ENCODE measurements at places on chromosomes 3 and 15.
A peak's percentile ranks its signal among the peaks of the same experiment; 100 is the strongest.

DNA sequence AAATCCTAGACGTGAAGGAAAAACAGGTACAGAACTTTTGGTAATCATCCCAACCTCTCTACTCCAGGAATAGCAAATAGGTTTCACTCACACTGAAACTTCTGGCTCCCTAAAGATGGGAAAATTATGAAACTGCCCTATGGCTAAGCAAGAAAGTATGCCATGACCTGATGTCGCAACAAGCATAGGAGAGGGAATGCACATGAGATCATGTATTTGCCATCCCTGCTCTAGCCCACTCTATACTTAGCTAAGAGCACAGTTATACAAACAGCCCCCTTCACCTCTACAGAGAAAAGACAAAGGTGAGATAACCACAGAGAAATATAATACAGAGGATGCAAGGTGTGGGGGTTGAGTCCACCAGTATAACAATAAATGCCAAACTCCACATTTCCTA lies 102.7 kb downstream of the TBC1D5 start:
- peak; percentile 36 for DNase-seq

GRCh38 chr3:61595826-61596225 lies 34.5 kb downstream of the PTPRG start:
- DNase-seq, result no peak

DNA sequence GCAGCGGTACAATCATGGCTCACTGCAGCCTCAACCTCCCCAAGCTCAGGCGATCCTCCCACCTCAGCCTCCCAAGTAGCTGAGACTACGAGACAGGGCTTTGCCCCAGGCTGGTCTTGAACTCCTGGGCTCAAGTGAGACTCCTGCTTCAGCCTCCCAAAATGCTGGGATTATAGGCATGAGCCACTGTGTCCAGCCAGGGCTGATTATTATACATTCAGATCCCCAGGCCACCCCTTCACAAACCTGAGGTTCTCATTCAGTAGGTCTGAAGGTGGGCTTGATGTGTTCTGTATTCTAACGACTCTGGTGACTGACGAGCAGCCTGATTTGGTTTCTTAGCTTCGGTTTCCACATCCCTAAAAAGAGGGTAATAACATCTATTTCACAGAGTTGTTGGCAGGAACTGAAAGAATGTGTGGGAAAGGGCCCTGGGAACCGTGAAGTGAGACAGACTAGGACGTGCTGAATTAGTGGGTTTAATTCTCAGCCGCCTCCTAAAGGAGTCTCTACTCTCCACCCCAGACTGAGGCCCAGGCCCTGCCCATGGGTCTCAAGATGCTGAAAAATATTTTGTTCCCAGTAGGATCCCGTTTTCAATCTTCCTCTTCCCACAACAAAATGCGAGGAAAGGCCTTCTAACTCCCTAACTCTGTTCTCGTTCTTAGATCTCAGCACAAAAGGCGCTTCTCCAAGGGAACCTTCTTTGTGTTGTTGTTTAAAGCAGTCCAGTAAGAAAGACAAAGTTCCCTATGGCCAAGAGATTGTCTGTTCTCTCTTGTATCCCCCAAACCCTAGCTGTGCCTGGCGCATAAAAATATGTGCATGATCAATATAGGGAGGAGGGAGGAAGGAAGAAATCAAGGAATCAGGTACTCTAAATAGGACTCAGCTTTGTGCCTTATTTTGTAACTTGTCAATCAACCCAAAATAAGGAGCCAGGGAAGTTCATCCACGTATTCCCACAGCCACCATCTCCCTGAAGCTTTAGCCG lies 210.0 kb upstream of the TOPAZ1 start:
- DNase-seq, result no peak

- no peak for DNase-seq
Observed at GRCh38 chr15:25697586-25697985, 165.5 kb downstream of the ATP10A start.

- DNase-seq, result no peak
Observed at GRCh38 chr15:72792431-72792830, 8.9 kb upstream of the ADPGK start.

GRCh38 chr3:98733053-98733811 lies 29.9 kb upstream of the ST3GAL6 start:
- peak; percentile 16 for DNase-seq

- peak; percentile 75 for DNase-seq
Observed at GRCh38 chr15:90001683-90002427, 731 bp downstream of the ZNF710 start.

GRCh38 chr3:150145659-150146058 lies 175.0 kb upstream of the PFN2 start:
- no peak for DNase-seq

DNA sequence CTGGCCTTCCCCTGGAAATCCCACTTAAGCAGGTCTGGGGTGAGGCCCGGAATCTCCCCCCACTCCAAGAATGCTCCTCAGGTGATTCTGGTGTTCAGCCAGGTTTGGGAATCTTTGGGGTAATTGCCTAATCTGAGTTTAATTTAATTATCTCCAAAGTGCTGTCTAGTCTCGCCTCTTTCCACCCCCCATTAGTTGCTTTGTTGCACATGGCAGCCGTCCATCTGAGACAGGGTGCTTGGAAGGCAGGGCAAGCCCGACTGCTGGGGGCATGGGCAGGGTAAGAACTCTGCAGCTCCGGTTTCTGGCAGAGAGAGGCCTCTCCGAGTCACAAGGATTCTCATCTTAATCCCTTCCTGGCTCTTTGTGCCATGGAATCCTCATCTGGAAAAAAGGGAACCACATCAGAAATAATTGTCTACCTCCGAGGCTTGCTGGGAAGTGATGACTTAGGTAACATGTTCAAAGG lies 15.0 kb downstream of the IL17RD start:
- DNase-seq, result no peak

GRCh38 chr3:184523825-184524615 lies 37.6 kb upstream of the EPHB3 start:
- peak; percentile 67 for DNase-seq

GRCh38 chr15:52529341-52529924 lies 753 bp upstream of the MYO5A start:
- DNase-seq, result no peak

GRCh38 chr3:31402117-31402516 lies 130.6 kb upstream of the STT3B start:
- DNase-seq, result no peak

DNA sequence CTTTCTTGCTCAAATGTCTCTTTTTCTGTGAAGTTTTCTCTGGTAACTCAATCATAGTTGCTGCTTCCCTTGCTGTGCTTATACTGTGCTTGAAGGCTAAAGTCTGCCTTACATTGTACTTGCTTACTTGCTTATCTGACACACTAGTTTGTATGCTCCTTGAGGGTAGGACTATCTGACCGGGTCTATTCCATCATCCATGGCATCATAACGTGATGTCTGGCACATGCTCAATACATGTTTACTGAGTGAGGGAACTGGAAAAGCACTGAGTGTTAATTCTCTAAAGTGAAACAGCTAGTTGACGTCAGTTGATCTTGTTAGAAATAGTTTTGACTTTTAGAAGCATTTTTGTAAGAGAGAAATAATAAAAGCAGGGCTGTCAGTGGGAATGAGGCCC lies 42.7 kb downstream of the MAP3K13 start:
- DNase-seq, result no peak

DNA sequence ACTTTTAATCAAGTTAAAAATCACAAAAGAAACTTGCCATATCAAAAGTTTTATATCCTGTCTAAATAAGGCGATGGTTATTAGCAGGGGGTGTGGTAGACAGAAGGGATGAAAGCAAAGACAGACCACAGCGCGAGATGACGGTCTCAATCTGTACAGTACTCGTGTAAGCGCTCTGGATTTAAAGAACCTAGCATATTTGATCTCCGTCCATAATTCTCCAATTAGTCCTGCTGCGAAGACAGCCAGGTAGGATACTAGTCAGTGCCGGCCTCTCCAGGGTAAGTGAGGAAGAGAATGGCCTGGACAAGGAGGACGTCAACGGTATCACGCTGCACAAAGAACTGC lies 701 bp downstream of the SGO1 start:
- DNase-seq, result no peak

Measured in RWPE1 (cell line).